ENCODE measurements at places on chromosomes 5 and 9.

GRCh38 chr9:68834931-68835520 is 130.0 kb downstream of the PIP5K1B start:
- no peak for DNase-seq

DNA sequence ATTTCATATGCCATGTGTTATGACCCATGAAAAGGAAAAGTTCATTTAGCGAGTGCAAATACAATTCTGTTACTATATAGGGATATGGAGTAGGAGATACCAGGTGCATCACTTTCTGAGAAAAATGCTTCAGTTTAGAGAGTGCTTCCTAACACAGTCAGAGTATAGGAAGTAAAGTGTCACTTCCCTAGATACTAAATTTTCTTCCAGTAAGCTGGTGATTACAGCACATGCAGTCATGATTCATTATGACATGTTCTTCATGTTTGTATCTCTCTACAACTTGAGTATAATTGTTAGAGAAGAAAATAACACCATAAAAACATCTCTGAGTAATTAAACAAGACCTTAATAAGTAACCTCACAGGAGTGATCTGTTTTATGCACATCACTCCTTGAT is 837.0 kb downstream of the DNAH5 start:
- DNase-seq, result no peak

DNA sequence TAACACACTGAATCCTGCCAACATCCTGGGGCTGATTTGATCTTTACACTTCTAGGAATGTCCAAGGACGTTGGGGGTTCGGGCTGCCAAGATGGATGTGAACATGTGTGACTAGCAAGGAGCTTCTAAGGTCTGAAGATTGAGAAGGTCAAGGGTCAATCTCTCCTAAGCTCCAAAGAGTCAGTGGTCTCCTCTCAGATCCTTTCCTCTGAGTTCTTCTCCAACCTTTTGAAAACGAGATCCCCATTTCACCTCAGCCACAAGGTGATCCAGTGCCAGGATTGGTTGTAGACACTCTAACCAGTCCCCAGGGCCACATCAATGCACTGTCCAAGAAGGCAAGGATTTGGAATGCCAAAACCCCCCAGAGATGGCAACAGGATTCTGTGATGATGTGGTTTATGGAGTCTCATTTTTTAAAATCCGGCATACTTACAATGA is 266.8 kb downstream of the NDUFS4 start:
- no peak for DNase-seq

GRCh38 chr5:82918311-82919031 is 158.7 kb downstream of the TMEM167A start:
- no peak for DNase-seq

- DNase-seq, result no peak
These were observed 16.9 kb downstream of the SLC25A48 start for GRCh38 chr5:135851186-135851914.

- DNase-seq, result peak; percentile 90
These were observed 36.7 kb upstream of the TIFAB start for GRCh38 chr5:135488727-135489465.

- DNase-seq, result no peak
These were observed 111.3 kb upstream of the NR3C1 start for GRCh38 chr5:143514616-143515335.

GRCh38 chr9:2939368-2939767 is 95.5 kb upstream of the PUM3 start:
- DNase-seq, result no peak

DNA sequence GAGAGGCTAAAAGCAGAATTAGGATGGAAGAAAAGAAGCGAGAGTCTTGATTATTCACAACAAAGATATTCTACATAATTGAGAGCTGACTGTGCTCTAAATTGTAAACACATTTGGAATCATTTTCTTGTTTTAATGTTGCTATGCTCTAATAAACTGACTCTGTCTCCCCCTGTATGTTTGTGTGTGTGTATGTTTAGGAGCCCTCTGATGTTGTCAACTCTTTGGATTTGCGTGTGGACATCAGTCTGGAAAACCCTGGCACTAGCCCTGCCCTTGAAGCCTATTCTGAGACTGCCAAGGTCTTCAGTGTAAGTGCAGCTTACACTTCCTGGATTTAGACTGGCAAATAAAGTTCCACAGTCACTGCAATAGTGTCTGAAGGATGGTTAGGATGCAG is 37.8 kb downstream of the MOCS2 start:
- peak; percentile 64 for DNase-seq

DNA sequence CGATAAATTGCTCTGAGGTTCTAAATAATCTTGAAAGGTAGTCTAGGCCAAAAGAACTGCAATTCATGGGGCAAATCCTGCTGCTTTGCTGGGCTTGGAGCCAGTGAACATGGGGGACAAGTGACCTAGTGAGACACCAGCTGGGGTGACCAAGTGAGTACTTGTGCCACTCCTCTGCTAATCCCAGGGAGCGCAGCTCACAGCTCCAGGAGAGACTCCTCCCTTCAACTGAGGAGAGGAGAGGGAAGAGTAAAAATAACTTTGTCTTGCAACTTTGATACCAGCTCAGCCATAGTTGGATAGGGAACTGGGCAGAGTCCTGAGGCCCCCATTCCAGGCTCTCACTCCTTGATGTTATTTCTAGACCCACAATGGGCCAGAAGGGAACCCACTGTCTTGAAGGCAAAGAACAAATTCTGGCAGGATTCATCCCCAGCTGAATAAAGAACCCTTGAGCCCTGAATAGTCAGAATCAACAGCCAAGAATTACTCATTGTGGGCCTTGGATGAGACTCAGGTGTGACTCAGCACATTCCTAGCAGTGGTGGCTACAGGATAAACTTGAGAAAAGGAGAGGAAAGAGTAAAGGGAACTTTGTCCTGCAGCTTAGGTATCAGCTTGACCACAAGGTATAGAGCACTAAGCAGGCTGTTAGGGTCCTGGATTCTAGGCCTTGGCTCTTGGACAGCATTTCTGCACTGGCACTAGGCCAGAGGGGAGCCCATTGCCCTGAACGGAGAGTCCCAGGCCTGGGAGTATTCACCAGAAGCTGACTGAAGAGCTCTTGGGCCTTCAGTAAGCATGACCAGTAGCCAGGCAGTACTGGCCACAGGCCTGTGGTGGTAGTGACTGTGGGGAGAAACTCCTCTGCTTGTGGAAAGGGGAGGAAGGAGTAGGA is 288.3 kb upstream of the CDH18 start:
- peak; percentile 16 for DNase-seq

GRCh38 chr5:110040178-110040577 is 350.5 kb downstream of the MAN2A1 start:
- DNase-seq, result no peak

DNA sequence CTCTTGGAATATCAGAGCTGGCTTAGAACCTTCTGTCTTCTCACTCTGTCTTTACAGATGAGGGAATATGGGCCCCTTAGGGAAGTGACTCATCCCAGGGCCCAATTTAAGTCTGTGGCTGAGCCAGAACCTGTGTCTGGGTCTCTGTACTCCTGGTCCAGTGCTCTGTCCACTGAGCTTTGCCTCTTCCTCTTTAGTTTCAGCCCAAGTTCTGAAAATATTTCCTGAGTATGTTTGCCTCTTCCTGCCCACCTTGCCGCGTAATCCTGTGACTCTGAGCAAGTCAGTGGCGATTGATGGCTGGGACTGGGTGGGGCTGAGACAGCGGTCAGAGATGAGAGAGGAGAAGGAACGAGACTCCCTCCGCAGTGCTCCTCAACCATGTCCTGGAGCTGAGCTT is 7.8 kb downstream of the IER5L start:
- no peak for DNase-seq

- DNase-seq, result no peak
These were observed 320.1 kb downstream of the DEPDC1B start for GRCh38 chr5:60379907-60380306.

- no peak for DNase-seq
These were observed 21.1 kb downstream of the FAF2 start for GRCh38 chr5:176469296-176469695.

DNA sequence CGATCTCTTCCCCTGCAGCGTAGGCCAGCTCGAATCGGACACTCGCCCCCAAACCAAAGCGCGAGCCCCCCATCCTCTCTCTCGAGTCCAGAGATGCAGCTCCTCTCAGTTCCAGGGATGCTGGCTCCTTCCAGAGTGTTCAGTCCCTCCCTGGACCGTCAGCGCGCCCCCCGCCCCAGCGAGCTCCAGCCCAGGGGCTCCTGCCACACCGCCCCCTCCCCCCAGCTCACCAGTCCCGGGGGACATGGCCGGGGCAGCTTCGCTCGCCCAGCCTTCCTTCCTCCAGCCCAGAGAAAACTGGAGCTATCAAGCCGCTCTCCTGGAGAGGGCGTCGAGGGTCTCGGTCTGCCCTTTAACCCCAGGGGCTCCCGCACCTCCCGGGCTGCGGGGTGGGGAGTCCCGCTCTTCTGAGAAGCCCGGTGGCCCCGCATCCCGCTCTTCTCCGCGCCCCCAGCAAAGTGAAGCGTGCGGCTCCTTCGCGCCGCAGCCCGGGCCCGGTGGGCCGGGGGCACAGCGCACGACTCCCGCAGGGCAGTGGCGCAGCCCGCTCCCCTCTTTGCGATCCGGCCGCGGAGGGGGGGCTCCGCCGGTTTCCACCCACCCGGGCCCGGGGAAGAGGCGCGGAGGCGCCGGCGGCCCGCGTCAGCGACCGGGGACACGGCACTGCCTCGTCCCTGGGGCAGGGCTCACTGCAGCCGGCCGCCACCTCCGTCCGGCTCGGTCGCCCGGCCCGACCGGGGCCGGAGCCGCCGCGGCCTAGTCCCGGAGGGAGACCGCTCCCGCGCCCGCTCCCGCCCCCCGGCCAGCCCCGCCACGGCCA is 587 bp downstream of the MIER3 start:
- DNase-seq, result peak; percentile 63

DNA sequence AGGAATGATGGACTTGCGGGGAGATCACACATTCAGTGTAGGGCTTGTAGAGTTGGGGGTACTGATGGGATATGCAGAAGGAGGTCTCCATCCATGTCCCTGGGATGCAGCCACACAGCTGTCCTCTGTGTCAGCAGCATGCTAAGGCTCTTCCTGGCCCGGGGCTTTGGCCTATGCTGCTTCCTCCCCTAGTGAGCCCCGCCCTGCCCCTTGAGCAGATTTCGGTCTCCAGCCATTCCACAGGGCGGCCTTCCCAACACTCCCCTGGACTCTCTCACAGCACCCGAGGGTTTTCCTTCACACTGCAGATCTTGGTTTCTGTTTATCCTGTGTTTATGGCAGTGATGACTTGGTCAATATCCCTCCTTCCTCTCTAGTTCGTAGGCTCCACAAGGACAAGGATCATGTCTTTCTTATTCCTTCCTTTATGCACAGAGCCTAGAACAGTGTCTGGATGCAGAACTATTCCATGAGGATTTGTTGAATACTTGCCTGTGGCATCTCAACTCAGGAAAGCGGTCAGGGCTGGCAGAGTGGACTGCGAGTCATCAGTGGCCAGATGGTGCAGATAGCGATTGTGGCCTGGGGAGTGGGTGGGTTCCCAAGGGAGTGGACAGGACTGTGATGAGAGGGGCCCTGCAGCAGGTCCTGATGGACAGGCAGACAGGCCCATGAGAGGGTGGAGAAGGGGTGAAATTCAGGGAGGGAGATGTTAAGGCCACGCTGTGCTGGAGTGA is 114.2 kb downstream of the RGS3 start:
- peak; percentile 58 for DNase-seq

GRCh38 chr5:133420440-133421301 is 191.7 kb downstream of the FSTL4 start:
- DNase-seq, result no peak

GRCh38 chr5:21817668-21818369 is 1035.3 kb downstream of the CDH12 start:
- peak; percentile 5 for DNase-seq

DNA sequence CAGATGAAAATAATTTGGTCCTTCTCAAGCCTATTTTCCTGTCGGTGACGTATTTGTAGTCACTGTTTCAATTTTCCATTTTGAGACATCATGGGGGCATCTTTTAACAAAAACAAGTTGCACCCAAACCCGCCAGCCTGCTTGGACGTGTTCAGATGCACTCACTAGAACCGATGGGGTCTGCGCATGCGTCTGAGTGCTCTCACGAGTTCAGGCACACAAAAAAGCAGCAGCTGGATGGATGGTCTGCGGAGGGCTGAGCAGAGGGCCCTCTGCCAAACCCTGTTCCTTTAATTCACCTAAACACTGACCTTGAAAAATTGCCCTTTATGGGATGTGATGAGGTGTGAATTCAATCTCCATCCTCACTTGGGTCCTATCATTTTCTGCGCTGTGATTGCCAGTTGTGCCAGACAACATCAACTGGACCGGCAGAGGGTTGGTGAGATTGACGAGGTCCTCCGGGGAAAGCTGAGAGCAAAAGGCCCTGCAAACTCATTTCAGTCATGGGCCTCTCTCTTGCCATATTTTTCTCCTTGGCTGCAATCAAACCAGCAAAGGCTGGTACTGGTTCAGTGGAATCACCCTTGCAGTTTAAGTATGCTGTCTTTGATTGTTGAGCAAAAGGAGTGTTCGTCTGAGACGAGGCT is 251.9 kb downstream of the NFIB start:
- DNase-seq, result no peak

DNA sequence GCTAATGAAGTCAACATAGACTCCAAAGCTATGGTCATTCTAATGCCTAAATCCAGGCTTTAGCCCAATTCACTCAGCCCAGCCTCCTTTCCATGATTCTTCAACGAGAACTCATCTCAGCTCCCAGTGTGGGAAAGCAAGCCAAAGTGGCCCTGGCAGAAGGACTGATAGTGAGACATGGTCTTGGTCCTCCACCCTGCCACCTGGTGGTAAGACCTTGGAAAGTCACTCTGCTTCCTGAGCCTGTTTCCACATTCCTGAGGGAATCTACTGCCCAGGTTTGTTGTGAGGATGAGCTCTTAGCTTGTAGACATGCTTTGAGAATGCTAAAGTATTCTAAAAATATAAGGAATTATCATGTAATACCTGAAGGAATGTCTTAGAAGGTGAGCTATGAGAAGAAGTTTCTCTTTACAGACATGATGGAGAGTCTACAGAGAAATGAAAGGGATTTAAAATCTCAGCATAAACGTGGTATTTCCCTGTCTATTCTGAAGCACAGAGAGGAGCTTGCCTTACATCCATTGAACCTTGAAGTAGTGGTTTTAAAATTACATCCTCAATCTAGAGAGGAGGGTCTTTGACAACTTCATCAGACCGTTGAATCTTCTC is 173.5 kb downstream of the TRIM32 start:
- peak; percentile 89 for DNase-seq

GRCh38 chr9:71853084-71853483 is 57.9 kb downstream of the ABHD17B start:
- DNase-seq, result no peak

- no peak for DNase-seq
These were observed 6.0 kb downstream of the SOHLH1 start for GRCh38 chr9:135693265-135693664.

- DNase-seq, result no peak
These were observed 74.9 kb upstream of the LRRTM2 start for GRCh38 chr5:138949988-138950387.

- no peak for DNase-seq
These were observed 12.9 kb downstream of the DYNC2I2 start for GRCh38 chr9:128643519-128644300.

GRCh38 chr9:136399176-136400037 is 563 bp downstream of the SNAPC4 start:
- peak; percentile 69 for DNase-seq

GRCh38 chr5:161442471-161442870 is 104.1 kb downstream of the GABRB2 start:
- no peak for DNase-seq
